ENCODE measurements at places on chromosomes 6 and 20.
A peak's percentile ranks its signal among the peaks of the same experiment; 100 is the strongest.

DNA sequence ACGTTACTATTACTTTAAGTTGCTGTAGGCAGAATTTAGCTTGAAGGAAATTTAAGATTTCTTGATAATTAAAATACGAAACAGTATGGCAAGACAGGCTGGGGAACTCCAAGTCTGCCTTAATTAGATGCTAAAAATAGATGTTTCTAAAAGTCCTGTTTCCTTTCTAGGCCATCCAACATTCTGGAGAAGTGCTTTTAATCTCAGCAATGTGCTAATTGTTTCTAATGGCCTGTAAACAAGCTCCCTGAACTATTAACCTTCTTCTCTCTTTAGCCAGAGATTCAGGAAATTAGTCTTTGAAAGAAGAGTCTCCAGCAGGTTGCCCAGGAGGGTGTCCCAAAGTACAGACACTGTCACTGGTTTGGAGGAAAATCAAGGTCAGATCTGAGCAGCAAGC lies 677.3 kb upstream of the AGPAT4 start:
- no peak for DNase-seq

DNA sequence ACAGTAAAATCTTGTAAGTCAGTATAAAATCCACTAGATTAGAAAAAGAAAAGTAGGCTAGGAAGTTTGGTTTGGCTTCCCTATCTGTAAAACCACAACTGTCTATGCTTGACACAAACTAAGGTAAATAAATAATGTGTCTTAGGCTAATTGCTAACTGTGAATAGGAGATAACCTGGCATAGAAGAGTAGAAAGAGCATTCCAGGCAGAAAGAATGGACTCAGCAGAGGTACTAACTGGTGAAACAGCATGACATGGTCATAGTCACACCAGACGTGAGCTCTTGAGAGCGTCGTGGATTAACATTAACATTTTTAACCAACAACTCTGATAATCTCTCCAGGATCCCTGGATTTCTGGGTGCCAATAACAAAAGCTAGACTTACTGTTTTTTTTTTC lies 8.7 kb upstream of the WTAP start:
- peak; percentile 19 for DNase-seq

DNA sequence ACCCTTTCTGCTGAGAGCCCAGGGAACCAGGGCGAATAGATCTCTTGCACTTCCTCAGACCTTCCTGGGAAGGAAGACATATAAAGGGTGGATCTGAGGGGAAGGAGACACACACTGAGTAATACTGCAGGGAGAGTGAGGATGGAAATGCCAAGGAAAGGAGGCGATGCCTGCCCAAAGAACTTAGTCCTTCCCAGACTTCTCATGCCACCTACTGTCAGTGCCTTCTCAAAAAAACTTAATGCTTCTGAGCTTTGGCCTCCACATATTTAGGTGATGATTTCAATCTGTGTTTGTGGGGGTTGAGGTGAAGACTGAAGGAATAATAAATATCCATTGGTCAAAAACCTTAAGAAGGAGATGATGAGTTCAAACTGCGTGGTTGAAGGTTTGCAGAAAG lies 9.7 kb downstream of the BTN3A1 start:
- DNase-seq = no peak

- no peak for DNase-seq
Observed at GRCh38 chr20:40154514-40154913, 534.5 kb downstream of the MAFB start.

- DNase-seq = peak; percentile 58
Observed at GRCh38 chr6:17470202-17470937, 77.0 kb downstream of the CAP2 start.

DNA sequence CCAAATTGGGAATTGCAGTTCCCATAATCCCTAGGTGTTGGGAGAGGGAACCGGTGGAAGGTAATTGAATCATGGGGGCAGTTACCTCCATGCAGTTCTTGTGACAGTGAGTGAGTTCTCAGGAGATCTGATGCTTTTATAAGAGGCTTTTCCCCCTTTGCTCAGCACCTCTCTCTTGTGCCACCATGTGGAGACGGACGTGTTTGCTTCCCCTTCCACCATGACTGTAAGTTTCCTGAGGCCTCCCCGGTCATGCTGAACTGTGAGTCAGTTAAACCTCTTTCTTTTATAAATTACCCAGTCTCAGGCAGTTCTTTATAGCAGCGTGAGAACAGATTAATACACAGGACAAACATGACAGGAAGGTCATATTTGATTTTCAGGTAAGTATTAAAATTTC lies 25.3 kb upstream of the HECA start:
- peak; percentile 35 for DNase-seq

DNA sequence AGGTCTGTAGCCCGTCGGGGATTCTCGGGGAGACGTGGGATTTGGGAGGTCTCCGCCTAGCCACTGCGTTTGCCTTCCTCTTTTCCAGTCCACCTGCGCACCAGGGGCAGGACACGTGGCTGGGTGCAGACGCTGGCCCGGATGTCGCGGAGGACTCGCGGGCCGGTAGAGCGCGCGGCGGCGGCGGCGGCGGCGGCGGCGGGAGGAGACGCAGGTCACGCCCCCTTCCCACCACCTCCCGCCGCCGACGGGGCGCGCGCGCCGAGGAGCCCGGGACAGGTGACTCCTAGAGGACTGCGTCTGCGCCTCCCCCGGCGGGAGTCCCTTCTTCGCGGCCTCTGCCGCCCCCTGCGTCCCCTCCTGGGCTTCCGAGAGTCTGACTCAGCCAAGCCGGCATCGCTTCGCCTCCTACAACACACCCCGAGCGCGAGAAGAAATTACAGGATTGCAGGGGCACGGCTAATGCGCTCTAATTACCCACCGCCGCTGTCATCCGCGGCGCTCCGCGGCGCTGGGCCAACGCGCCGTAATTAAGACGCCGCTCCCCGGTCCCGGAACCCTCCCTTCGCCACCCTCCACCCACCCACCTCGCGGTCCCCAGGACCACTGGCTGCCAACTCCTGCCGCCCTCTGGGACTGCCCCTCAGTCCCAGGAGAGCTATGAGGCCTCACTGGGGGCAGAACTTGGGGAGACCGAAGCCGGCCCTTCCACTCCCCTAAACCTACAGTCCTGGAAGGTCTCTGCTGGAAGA lies 124.5 kb downstream of the MRPL14 start:
- peak; percentile 53 for DNase-seq

- no peak for DNase-seq
Observed at GRCh38 chr6:160013987-160014868, 45.3 kb downstream of the IGF2R start.

GRCh38 chr20:52552181-52552872 lies 360.7 kb upstream of the ZFP64 start:
- DNase-seq = peak; percentile 22

- DNase-seq = no peak
Observed at GRCh38 chr6:135167617-135168016, 13.5 kb upstream of the MYB start.

- DNase-seq = no peak
Observed at GRCh38 chr20:40892642-40893041, 136.0 kb upstream of the TOP1 start.

DNA sequence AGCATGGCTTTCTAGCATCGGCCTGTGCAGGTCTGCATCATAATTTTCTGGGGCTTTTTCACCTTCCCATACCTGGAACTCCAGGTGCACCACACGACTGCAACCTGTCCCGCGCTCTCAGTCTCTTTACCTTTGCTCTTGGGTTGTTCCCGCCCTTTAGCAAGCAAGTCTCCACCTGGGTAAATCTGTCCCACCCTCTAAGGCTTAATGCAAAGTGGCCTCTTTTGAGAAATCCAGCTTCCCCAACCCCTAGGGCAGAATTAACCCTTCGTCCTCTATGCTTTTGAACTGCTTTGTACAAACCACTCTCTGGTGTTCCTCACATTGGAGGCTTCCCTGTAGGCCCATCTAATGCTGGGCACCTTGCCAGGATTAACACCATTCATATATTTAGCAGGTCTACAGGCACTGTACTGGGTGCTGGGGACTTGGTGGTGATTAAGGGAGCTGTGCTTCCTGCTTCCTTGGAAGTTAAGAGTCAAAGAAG lies 2.8 kb downstream of the ITPR3 start:
- no peak for DNase-seq

- no peak for DNase-seq
Observed at GRCh38 chr6:11236076-11236750, 3.7 kb upstream of the NEDD9 start.

GRCh38 chr6:40810171-40810570 lies 223.0 kb upstream of the LRFN2 start:
- DNase-seq = no peak

- no peak for DNase-seq
Observed at GRCh38 chr20:64048402-64049044, 916 bp downstream of the SOX18 start.

DNA sequence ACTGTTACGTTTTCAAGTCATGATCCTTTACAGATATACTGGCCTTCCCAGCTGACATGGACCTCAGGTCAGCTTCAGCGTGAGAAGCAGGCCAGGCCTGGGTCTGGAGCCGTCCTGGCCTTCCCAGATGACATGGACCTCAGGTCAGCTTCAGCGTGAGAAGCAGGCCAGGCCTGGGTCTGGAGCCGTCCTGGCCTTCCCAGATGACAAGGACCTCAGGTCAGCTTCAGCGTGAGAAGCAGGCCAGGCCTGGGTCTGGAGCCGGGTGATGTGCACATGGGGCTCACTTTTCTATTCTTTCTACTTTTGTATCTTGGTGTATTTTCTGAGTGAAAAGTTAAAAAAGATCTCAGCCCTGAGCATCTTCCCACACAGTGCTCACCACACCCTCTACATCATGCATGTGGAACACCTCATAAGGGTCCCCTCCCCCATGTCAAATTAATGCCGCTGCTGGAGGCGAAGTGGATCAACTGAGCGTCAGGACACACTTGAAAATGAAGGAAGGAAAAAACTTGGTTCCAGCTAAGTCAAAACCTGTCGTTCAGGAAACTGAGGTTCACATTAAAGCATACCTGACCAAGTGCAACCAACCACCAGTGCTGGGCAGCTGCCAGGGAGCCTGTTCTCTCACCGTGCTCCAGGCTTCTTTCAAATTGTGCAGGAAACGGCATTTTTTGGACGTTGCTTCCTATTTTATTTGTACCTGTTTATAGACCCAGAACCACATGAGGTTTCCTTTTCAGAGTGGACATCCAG lies 32.2 kb downstream of the KIF25 start:
- no peak for DNase-seq

DNA sequence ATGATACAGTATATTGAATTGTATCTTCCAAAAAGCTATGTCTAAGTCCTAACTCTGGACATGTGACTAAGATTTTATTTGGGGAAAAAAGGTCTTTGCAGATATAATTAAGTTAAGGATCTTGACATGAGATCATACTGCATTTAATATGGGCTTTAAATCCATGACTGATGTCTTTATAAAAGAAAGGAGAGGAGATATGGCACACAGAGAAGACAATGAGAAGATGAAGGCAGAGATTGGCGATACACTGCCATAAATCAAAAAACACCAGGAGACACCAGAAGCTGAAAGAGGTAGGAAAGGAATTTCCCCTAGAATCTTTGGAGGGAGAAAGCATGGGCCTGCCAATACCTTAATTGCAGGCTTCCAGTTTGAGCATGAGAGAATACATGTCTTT lies 1450.2 kb downstream of the HACE1 start:
- no peak for DNase-seq

GRCh38 chr6:134992155-134992554 lies 42.3 kb upstream of the ALDH8A1 start:
- no peak for DNase-seq

DNA sequence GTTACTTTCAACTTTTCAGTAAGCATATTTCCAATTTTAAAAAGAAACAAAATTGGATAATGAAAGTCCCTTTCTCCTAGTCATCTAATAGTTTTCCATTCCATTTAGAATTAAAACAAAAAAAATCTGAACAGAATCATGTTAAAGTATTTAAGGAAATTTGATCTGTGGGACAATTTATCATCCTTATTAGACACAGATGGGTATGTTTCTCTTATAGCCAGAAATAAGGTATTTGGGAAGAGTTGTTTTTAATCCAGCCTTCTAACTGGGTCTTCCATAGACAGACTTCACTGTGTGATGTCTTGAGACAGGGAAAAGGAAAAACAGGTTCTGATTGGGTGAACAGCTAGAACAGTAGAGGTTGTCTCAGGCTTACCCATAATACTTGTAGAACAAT lies 39.5 kb upstream of the STXBP5 start:
- no peak for DNase-seq

DNA sequence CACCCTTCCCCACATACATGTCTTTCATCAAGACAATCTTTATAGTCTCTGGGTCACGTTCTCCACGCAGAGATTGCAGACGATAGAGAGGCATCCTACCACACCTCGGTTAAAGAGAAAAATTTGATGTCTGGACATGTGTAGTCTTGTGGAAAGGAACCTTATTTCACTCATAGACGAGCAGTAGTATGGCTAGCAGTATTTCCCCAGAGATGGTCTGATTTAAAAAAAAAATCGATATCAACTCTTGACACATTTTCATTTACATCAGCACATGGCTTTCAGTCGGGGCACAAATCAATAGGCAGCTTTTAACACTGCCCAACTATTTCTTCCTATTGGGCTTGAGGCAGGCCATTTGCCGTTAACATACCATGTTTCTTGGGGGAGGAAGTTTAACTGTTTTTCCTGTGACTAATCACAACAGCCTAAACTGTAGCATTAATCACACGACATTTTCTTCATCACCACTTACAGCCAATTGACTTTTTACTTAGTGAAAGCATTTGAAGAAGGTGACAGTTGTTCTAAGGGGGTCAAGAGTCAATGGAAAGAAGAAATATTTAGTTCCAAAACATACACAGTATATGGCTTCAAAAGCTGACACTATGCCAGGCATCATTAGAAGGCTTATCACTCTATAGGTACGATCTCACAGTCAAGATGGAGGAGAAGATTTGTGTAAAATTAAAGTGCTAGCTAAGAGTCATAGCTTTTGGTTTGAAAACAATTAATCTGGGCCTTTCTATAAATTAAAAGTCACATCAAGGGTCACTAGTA lies 129.5 kb upstream of the HDAC2 start:
- DNase-seq = peak; percentile 26

GRCh38 chr6:159108426-159108985 lies 60.7 kb upstream of the FNDC1 start:
- DNase-seq = peak; percentile 14

DNA sequence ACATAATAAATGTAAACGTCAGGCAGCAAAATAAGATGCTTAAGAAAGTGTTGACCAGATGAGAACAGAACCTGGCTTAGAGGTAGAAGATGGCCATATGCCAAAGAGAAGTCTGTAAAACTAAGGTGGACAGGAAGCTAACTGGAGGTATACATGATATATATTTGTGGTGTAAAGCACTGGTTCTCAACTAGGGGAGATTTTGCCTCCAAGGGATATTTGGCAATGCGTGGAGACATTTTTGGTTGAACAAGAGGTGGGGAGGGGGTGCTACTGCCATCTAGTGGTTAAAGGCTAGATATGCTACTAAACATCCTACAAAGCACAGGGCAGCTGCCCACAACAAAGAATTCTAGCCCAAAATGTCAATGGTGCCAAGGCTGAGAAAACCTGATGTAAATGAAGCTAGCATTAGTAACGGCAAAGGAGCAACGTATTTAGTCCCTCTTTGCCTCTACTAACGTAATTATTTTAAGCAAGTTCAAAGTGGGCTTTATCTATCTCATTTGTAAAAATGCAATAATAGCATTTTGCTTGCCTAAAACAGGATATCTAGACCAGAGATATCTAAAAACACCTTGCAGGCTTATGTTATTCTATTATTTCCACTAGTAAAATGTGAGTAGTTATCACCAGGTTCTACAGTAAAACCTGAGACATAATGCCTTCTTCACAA lies 182.6 kb downstream of the RNGTT start:
- DNase-seq = peak; percentile 48
